ENCODE measurements at places on chromosomes 2 and 18.
A peak's percentile ranks its signal among the peaks of the same experiment; 100 is the strongest.

GRCh38 chr2:29012211-29012681, 31.1 kb downstream of the TOGARAM2 start:
- peak; percentile 34 for DNase-seq

GRCh38 chr18:48534364-48534763, 4.5 kb upstream of the CTIF start:
- no peak for DNase-seq

- no peak for DNase-seq
Observed at GRCh38 chr2:119487434-119488244, 36.6 kb downstream of the SCTR start.

GRCh38 chr18:73594749-73595148, 552.9 kb downstream of the FBXO15 start:
- DNase-seq = no peak

DNA sequence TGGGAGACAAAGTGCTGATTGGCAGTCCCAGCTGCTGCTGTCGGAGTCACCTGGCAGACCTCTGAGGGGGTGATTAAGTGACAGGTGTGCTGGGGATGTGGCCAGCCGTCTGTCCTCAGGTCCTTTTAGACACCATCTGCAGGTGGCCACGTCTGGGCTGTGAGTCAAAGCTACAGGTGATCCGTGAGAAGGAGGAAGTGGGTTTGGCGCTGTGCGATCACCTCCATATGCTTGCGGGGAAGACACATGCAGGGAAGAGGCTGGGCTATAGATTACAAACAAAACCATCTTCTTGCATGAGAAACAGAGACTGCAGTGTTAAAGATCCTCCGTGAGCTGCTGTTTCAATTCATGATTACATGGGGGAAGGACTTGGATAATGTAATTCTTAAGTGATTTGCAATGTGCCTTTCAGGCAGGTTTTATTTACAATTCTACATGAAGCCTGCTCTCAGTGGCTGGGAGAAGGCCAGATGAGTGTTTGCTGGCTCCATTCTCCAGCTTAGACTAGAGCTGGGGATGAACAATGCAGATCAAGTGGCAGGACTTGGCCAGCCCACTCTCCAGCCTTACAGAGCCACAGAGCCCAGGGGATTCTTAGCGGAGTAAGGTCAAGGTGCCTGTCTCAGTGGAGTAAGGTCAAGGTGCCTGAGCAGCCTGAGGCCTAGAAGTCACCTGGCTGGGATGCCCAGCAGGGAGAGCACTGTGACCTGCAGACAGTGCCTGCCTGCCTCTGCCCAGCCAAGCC, 87.8 kb downstream of the LYPD1 start:
- no peak for DNase-seq

DNA sequence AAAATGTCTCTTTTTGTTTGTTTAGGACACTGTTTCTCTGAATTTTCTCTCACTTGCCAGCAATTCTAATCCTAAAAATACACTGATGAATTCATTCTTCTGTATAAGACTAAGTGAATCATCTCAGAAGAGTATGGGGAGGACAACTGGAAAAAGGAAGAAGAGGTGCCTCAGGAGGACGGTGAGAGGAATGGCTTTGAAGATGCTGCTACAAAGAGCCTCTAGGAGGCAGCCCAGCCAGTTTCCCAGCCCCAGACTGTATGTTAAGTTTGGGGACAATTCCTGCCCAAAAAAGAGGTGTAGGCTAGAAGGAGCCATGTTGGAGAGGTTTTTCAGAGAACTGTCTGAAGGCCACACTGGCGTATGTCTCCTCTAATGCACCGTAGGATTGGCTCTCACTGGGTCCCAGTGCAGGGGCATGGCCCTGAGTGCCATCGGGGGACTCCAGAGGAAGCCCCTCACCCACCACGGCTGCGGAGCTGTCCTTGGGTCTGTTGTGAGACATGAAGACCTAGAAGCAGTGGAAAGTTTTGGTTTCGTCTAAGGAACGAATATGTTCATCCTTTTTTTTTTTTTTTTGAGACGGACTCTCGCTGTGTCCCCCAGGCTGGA, 3.1 kb upstream of the SDC1 start:
- DNase-seq = no peak

- DNase-seq = no peak
Observed at GRCh38 chr2:149703281-149703680, 115.7 kb upstream of the MMADHC start.

- DNase-seq = no peak
Observed at GRCh38 chr2:129008055-129008880, 689.6 kb upstream of the HS6ST1 start.

GRCh38 chr2:235042576-235043515, 91.0 kb downstream of the SH3BP4 start:
- DNase-seq = no peak

DNA sequence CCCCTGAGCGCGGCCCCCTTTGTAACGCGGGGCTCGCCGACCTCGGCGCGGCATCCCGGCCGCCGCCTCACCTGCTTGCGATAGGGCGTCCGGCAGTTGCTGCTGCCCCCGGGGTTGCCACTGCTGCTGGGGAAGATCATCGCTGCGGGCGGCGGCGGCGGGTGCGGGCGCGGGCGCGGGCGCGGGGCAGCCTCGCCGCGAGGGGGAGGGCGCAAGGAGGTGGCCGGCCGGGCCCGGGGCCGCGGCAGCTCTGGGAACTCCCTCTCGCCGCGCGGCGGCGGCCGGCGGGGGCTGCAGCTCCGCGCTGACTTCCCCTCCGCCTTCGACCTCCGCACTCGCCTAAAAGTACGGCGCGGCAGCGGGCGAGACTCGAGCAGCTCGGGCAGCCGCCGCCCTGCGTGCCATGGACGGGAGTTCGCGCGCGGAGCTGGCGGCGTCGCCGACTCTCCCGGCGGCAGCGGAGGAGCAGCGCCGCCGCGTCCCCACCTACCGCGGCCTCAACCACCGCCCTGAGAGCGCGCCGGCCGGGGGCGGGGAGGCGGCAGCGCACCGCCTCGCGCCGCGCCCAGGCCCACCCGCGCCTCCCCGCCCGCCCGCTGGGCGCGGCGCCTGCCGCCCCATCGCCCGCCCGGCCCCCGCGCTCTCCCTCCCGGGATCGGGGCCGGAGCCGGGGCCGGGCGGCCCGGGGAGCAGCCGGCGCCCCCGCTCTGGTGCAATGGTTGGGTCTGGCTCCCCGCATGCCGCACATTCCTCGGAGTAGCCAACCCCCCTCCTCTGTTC, 86.0 kb downstream of the RBMS1 start:
- no peak for DNase-seq

DNA sequence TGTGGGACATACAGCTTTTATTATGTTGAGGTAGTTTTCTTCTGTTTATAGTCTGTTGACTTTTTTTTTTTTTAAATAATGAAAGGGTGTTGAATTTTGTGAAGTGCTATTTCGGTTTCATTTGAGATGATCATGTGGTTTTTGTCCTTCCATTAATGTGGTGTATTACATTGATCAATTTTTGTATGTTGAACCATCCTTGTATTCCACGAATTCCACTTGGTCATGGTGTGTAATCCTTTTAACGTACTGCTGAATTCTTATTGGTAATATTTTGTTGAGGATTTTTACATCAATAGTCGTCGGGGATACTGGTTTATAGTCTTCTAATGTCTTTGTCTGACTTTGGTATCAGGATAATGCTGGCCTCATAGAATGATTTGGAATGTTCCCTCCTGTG, 18.8 kb downstream of the ALMS1 start:
- DNase-seq = no peak

DNA sequence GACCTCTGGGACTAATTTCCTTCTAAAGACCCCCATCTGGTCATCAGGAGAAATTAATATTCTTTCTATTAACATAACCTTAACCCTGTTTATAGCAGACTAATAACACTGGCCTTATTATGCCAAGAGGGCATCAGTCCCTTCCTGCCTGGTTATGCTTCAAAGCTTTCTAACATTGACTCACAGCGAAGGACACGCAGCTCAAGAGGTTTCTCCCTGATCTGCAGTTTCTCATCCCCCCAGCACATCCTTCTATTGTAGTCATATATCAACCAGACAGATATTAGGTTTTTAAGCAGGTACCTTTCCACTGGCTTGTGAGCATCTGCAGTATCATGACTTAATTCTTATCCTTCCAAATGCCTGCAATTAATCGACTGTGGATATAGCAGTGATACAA, 100.0 kb upstream of the CXCR4 start:
- DNase-seq = no peak

DNA sequence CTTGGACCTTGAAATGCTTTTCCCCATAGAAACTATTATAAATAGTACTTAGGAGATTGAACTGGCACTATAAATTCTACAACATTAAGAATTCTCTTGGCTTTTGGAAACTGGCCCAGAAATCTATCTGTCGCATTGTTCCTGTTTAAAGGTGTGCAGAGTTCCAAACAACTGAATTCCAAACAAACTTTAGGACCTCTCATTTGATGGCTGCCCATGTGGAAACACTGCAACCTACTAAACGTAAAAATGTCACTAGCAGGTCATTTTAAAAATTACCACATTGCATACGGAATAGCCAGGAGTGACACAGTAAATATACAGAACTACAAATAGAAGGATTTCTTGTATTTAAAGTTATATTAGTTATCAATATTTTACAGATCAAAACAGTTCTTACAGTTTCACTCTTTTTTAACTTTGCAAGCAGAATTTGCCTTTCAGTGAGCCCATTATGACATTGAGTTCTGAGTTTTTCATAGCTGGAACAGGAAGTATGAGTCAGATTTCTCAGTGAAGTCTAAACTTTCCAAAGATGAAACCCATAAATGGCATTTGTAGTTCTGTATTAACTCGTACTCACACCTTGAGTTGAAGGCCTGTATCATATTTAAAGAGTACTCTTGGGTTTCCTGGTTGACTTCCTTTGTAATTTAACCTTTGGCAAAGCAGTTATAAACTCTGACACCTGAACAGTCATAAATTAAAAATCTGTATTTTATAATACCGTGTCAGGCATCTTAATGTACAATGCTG, 142.3 kb upstream of the BOD1L2 start:
- peak; percentile 41 for DNase-seq

- DNase-seq = no peak
Observed at GRCh38 chr2:67208887-67209500, 188.1 kb upstream of the ETAA1 start.

GRCh38 chr2:73981081-73982001, 3.4 kb upstream of the TET3 start:
- no peak for DNase-seq

GRCh38 chr2:181904022-181904632, 12.6 kb downstream of the ITPRID2 start:
- DNase-seq = no peak

GRCh38 chr2:47437287-47437686, 34.3 kb downstream of the MSH2 start:
- no peak for DNase-seq

- no peak for DNase-seq
Observed at GRCh38 chr2:189287982-189288521, 108.5 kb upstream of the COL5A2 start.

- DNase-seq = no peak
Observed at GRCh38 chr2:46003903-46004473, 293.2 kb upstream of the EPAS1 start.

- DNase-seq = no peak
Observed at GRCh38 chr2:218954541-218955300, 4.7 kb upstream of the CDK5R2 start.

DNA sequence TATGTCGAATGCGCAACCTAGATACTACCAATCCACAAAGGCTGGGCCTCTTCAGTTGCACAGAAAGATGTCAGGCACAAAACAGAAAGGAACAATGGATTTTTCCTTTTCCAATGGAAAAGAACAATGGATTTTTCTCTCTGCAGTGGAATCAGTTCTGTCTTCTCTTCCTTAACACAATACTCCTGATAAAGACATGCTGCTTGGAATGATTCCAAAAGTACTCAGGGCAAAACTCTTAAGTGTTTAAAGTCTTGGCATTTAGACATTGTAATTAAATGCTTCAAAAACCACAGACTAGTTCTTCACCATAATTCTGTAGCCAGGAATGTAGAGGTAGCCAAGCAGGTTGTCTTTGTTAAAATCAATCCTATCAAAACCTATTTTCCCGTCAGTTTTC, 46.7 kb upstream of the FLACC1 start:
- no peak for DNase-seq

- no peak for DNase-seq
Observed at GRCh38 chr2:47631792-47632398, 151.1 kb upstream of the MSH6 start.

DNA sequence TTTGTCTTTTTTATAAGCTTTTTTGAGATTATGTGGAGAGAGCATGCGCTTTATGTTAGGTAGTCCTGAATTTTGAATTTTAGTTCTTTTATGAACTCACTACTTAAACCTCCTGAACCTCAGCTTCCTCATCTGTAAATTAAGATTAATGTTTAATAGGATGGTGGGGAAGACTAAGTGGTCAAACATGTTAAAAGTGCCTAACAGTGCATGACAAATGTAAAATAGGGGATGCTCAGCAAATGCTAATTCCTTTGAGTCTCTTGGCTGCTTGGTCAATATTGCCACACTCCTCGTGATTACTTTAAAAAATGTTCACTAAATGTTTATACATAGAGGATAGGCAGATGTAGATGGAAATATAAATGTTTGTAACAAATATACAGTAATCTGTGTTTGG, 6.8 kb downstream of the BIRC6 start:
- DNase-seq = no peak

DNA sequence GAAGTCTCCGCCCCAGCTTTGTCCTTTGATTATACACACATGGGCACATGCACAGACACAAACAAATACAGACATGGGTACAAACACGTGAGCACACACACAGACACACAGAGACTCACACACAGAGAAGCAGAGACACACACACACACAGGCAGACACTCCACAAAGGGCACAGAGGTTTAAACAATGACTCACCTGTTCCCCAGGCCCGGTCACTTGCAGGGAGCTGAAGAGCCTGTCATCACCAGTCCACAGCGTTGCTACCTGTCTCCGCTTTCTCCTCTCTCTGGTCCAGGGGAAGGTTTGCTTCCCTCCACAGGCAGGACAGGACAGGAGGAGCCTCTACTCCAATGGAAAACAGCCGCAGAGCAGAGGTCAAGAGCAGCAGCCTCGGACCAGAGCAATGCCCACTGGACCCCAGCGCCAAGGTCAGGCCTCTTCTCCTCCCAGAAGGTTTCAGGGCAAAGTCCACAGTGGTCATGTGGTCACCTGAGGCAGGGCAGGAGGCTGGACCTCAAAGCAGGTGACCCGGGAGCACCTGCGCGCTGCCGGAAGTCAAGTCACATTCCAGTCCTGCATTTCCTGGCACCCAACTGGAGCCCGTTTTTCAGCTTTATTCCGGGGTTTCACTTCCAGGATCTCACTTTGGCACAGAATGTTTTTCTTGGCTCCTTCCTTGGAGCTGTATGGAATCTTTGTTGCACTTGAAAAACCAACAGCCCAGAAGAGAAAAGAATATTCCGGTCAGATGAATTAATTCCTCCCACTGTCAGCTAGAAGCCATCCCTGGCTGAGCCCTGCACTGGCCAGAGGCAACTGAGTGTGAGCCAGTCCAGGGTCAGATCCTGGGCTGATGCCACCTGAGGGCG, at the start of gene RAB17:
Gene RAB17, minus strand, starts transcription at position 463 of the 869 bp plus-strand sequence. CDS start 4,580 bp downstream, outside the sequence.
- DNase-seq = no peak

- DNase-seq = no peak
Observed at GRCh38 chr2:128392207-128392606, 73.5 kb upstream of the HS6ST1 start.

DNA sequence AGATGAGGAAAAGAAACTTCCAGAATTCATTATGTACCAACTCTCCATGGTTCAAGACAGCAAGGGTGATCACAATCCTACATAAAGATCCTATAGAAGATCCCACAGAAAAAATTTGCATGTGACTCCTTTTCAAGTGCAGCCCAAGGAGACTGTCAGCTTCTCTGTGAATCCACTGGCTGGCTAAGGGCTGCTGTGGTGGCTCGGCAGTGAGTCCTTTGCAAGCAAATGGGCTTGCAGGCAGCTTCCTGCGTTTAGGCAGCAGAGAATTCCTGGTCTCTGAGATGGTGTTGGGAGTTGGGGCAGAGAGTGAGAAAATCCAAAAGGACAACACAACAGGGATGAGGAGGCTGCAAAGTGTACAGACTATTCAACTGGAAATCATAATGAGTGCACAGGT, 43.4 kb downstream of the NABP1 start:
- DNase-seq = no peak
